ENCODE measurements at places on chromosomes 2 and 18.

GRCh38 chr2:118122594-118123281 is 34.5 kb downstream of the INSIG2 start:
- no peak for DNase-seq

GRCh38 chr18:61965311-61965710 is 72.5 kb upstream of the RNF152 start:
- DNase-seq = no peak

DNA sequence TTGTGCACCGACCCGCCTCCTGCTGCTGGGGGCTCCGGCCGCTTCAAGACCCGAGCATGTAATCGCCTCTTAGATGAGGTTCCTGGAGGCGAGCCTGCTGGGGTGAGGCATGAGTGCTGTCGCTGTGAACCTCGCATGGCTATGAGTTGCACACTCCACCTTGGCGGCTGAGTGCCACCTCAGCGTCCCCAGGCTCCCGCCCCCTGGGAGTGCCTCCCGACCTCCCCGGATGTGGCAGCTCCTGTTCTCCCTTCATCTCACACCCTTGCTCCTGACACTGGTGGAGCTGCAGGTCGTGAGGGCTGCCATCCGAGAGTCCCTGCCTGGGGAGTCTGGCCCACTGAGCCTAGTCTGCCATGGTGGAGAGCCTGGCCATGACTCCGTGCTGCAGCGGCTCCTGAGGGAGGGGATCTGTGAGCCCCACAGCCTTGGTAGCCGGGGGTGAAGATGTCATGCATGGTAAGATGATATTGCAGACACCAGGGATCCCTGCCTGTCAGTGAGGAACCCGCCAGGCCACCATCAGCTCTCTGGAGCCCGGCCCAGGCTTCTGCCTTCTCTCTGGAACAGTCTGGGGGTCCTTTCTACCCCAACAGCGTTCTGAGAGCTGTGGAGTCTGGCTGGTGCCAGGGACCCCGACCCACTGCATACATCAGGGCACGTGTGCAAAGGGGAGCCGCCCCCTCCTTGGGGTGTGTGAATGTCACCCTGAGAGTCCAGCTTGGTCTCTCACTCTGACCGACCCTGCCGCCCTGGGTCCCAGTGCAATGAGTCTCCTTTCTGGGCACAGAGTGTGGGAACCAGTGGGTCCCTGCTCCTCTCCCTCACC is 61.6 kb upstream of the HS6ST1 start:
- DNase-seq = no peak

DNA sequence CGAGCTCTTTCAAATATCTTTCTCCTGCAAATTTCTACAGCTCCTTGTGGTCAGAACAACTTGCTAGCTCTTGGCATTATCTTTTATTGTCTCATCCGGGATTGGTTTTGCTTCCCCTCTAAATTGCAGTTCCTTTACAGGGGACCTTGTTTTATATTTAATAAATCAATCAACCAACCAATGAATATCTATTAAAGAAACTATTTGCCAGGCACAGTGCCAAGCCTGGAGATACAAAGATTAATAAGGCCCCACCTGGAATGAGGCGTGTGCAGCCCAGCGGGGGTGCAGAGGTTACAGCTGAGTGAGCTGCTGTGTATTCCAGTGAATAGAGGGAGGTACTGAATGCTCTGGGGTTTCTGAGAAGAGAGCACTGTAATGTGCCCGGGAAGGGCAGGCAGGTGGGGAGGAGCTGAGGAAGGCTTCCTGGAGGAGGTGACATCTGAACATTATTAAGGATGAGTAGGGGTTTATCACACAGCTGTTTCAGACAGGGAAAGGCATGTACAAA is 51.8 kb downstream of the LIPG start:
- no peak for DNase-seq

DNA sequence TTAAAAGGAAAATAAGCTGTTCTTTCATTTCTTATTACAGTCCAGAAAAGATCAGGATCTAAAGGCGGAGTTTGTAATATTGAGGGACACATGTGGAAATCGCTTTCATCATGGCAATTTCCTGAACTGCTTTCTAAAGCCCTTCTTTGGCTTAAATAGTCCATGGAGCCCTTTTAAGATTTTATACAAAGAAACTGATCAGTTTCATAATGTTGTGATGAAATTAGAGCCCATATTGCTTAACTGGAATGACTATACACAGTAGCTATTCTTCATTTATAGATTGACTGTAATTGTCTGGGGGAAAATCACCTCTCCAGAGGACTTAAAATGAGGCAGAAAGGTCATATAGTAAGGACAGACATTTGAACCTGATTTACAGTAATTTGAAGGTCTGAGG is 322.2 kb downstream of the ETAA1 start:
- no peak for DNase-seq
